Epithelial cell of proximal tubule (primary cell): ENCODE measurements at places on chromosomes 13 and 19. TPM values are rescaled to one million over a fixed set of nuclear protein-coding genes. Genes with fewer than 3 reads are reported as not detected.

DNA sequence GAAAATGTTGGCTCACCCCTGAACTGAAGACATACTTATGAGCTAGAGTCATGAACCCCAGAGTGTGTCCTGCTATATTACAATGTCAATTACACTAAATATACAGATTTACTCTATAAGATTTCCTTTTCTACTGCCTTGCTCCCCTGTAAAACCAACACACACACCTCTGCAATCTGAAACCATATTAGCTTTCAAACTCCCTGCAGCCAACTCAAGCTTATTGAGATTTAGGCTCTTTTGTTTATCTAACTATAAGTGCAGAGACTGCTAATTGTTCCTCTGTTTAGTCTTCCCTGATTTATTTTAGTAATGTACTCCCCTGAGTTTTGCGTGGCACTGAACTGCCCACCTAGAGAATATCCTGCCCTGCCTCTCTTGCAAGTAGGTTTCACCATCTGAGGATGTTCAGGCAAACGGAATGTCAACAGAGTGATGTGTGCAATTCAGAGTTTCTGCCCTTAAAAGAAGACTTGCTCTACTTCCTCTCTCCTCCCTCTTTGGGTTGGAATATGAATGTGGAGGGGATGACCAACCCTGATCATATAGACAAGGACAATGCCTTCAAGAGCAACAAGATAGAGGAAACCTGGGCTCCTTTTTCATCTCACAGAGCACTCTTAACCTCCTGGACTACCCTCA, 22.3 kb downstream of the FAM216B start:
- DNase-seq = no peak

- no peak for DNase-seq
Measured at GRCh38 chr13:32390048-32390447, 37.9 kb downstream of the N4BP2L1 start.

DNA sequence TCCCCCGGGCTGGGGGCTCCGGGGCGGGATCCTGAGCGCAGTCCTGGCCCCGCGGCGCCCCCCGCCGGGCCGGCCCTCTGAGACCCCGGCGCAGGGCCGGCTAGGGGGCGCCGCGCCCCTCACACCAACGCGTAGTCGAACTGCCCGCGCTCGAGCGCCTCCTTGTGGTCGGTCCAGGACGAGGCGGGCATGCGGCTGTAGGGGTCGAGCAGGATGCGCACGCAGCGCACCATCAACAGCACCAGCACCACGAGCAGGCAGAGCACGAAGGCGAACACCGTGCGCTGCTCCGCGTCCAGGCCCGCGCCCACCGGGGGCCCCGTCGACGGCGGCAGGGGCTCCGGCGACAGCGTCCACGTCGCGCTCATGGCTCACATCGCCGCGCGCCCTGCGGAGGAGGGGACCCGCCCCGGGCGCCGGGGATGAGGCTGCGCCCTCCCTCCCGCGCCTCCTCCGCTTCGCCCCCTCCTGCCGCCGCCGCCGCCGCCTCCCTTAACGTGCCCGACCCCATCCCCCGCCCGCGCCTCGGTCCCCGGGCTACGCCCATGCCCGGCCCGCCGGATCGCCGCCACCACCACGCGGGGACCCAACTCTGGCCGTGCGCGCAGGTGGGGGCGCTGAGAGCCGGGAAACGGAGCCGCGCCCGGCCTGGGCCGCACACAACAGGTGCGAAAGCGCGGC, 624 bp downstream of the CTXN1 start:
- DNase-seq = no peak

- DNase-seq = no peak
Measured at GRCh38 chr19:57872450-57872849, 16.4 kb downstream of the ZNF814 start.

DNA sequence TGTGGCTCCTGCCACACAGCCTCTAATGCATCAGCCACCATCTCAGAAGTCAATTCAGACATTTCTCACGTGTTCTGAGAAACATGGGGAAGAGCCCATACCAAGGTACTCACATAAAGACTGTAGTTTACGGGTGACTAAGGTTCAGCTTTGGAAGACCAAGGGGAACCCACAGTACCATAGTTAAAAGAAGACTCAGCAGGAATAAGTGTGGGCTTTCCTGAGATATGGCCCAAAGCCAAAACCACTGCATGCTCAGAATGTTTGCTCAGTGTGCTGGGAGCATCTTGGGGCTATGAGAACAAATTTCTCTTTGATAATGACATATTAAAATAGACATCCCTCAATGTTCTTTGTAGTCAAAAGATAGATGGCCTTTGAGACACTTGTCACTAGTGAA, 283.8 kb downstream of the DCT start:
- peak; percentile 69 for DNase-seq

DNA sequence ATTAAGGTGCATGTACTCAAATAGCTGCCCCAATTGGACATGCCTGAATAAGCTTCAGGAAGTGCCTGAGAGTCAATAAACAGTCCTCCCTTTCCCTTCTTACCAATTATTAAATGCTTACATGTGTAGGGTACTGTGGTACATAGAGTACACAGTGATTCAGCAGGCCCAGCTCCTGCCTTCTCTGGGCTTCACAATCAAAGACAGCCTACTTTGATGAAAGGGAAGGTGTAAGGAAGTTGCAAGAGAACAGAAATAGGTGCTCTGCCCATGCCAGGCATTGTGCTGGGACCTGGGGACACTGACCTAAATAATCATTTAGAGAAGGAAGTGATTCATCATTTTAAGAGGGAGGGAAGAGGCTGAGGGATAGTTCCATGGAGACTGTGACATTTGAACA, 17.2 kb downstream of the FRY start:
- no peak for DNase-seq

- no peak for DNase-seq
Measured at GRCh38 chr19:35143231-35143715, at the start of gene FXYD7. Gene FXYD7, plus strand, starts transcription at chr19:35143255. Its CDS starts 79 bp downstream, at chr19:35143334.

GRCh38 chr13:29917650-29918049, 67.2 kb upstream of the UBL3 start:
- no peak for DNase-seq

Gene SLC15A1
- 1.2 and 4.6 TPM in 2 replicates for total RNA-seq

Gene FCER2
- total RNA-seq = not detected in 2 replicates

Gene FAM216B
- total RNA-seq = not detected in 2 replicates

Gene SLC44A2
- 48.5 and 52.0 TPM in 2 replicates for total RNA-seq

- DNase-seq = no peak
Measured at GRCh38 chr19:41133260-41133659, 19.0 kb downstream of the CYP2F1 start.

DNA sequence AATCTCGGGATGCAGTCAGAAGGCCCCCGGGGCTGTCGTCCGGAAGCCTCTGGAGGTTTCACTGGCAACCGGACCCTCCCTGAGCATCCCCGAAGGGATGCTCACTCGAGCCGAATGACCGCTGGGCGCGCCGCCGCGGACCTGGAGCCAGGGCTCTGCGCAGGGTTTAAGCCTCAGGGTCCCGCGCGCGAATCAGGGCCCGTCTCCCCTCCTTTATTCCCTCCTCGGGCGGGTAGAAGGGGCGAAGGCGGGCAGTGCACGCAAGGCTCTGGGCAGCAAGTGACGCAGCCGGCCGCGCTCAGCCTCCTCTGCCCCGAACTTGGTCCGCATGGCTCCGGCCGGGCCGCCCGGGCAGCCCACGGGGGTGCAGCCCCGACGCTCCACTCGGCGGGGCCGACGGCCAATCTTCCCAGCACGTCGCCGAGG, 572 bp downstream of the SHISA2 start:
- DNase-seq = no peak

GRCh38 chr19:47861630-47862029, 2.6 kb downstream of the TPRX2 start:
- no peak for DNase-seq

DNA sequence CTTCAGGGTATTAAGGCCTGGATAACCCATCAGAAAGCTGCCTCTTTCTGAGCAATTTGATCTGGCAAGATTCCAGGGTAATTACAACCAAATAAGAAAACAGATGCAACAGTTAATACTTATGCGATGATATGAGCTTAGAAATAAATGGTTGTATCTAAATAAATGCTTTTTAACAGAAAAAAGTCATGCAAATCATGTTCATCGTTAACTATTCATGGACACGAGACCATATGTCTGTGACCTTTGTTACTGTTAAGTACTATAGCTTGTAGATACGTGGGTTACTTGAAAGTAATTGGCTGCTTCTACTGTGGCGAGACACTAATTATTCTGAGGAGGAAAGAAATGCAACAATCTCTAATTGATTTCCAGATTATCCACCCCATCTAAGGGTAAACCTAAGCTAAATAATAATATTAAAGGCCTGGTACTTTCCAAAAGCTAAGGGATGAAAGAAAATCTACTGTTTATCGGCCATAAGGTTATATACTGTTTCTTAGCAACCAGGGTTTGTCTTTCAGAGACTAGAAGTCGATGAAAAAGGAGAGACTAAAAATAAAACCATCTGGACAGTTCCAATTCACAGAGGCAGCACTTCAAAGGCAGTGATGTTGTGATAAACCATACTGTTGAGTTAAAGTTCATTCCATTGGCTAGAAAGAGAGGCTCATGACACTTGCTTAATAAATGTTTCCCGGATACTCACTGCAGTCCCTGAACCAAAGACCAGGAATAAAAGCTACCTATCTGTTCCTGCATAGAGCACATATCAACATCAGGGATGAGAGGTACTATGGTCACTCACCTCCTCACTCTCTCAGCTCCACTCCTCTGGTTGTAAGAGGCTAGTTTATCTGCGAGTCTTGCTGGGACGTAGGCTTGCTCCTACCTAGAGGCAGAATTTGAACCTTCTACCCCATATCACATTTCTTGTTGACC, 1.5 kb downstream of the EPSTI1 start:
- no peak for DNase-seq

DNA sequence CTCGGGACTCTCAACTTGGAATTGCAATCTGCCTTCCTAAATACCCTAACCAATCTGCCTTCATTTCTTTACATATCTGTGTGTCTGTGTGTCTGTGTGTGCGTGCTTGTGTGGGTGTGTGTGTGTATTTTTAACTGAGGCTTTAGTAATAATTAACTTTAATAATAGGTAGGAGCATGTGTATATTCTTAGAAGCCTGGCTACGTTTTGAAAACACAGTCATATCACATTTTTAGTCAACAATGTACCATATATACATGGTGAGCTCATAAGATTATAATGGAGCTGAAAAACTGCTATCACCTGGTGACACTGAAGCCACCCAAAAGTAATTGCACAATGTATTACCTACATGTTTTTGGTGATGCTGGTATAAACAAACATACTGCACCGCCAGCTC, 65.4 kb upstream of the ATXN8OS start:
- no peak for DNase-seq

GRCh38 chr19:5305163-5305562, 35.4 kb downstream of the PTPRS start:
- DNase-seq = no peak

- DNase-seq = no peak
Measured at GRCh38 chr19:54506079-54506478, 3.4 kb downstream of the LAIR2 start.

Gene TSSK6
- 0.58 and 1.7 TPM in 2 replicates for total RNA-seq

DNA sequence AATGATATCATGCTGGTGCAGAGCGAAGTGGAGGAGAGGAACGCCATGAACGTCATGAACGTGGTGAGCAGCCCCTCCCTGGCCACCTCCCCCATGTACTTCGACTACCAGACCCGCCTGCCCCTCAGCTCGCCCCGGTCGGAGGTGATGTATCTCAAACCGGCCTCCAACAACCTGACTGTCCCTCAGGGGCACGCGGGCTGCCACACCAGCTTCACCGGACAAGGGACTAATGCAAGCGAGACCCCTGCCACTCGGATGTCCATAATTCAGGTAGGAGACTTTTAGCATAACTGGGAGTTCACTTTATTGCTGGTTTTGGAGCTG, 3.3 kb downstream of the PCDH17 start:
- no peak for DNase-seq

Gene ELSPBP1
- not detected in 2 replicates for total RNA-seq

- DNase-seq = no peak
Measured at GRCh38 chr19:15367439-15367838, 12.1 kb downstream of the AKAP8 start.

Gene TINCR
- total RNA-seq = 0.36 TPM in 1 of 2 replicates, not detected in the other

Gene ZNF418
- 1.3 and 1.5 TPM in 2 replicates for total RNA-seq

DNA sequence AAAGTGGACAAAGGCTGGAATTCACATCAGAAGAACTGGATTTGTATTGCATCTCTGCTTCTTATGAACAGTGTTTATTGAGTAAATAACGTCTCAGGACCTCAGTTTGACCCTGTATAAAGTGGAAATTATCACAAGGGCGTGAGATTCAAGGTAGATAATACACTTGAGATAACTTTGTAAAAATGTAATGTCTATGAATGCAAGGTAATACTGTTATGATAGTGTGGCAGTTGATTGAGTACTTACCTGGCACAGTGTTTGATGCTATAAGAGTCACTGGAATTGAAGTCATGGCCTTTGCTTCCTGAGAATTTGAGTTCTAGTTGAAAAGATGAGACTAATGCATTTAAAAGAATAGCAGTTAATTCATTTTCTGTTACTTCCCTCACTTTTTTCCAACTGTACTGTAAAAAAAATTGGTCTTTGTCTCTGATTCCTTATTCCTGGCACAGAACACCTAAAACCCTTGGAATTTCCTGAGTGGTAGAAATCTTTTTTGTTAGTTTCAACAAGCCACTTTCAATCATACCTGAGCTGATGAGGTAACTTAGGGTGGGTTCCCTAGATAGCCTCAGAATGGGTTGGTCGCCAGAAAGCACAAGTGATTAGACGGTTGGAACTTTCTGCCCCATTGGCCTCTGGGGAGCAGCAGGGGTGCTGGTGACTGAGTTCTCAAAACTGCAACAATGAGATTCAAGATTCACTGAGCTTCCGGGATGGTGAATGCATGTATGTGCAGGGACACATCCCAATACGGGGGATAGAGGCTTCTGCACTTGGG, 6.4 kb upstream of the XPO4 start:
- no peak for DNase-seq

- DNase-seq = no peak
Measured at GRCh38 chr13:26465954-26466353, 91.5 kb upstream of the WASF3 start.

Gene LCP1
- total RNA-seq = 7.0 and 24.6 TPM in 2 replicates

GRCh38 chr13:114151565-114152284, 19.3 kb upstream of the RASA3 start:
- DNase-seq = no peak

DNA sequence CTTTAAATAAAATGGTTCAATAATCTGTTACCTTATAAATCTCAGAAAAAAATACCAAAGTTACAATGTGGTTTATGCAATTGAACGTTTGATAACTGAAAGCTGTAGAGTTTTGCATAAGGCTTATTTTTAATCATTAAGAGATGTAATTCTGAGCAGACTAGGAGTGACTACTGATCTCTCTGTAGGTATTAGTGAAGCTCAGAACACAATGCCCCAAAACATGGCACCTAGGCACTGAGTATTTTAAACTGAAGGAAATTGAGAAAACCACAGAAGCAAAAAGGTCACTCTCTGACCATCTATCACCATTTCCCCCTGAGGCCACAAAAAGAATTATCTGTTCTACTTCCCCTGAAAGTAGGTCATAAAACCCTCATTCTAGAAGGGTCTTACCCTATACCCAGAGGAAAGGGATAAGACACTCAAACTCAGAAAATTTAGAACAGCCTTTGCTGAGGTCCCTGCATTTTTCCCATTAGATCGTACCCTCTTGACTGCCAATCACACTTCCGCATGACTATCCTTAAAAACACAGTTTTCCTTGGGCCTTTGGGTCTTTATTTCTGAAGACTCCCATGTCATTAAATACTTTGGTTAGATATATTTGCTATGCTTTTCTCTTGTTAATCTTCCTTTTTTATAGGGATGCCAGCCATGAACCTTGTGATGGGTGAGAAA, 158.1 kb downstream of the PCDH9 start:
- no peak for DNase-seq
